Activated CD4-positive, alpha-beta T cell treated with anti-CD3 and anti-CD28 coated beads, Interleukin-2, amount 10 ng/mL, durations not matched to agents 7 days and 5 days (primary cell): ENCODE measurements at places on chromosomes 16 and 17.

GRCh38 chr17:31842195-31843069, 16.6 kb downstream of the COPRS start:
- DNase-seq: peak; percentile 77

DNA sequence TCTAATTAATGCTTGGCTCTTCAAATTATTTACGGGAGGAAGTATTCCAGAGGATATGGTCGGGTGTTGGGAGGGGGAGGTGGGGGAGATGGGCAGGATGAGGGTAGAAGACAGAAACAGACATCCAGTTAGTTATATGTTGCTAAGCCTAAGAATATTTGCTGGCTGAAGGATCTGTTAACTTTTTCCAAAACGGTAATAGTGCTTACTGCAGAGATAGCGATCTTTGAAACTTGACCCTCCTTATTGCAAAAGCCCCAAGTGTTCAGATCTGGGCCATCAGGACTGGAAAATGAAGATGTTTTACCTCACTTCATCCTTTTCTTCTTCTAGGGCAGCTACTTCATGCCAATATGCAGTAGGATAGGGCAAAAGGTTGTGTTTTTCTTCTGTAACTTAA, 27.0 kb upstream of the MMD start:
- no peak for DNase-seq

GRCh38 chr17:4807605-4808377, 839 bp downstream of the PLD2 start:
- DNase-seq: no peak

GRCh38 chr17:61250335-61250890, 149.2 kb upstream of the TBX2 start:
- DNase-seq: no peak

DNA sequence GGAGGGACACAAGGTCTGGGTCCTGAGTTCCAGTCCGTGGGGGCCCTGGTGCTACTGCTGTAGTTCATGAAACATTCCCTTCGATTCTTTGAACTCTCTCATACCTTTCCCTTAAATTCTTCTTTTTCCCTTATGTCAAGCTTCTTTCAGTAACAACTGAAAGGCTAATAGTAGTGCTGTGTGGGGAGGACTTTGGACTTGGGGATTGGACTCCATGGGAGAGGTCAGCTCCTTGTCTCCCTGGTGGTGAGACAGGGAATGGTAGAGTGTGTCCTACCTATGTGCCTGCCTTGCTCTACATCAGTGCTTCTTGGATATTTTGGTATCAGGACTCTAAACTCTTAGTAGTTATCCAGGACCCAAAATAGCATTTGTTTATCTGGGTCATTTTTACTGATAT, 628.1 kb downstream of the WWOX start:
- DNase-seq: no peak
